H7 (cell line): ENCODE measurements at places on chromosomes 2 and 18. TPM values are rescaled to one million over a fixed set of nuclear protein-coding genes. Genes with fewer than 3 reads are reported as not detected.

TRIM43 gene
- not detected in 2 replicates for total RNA-seq

DNA sequence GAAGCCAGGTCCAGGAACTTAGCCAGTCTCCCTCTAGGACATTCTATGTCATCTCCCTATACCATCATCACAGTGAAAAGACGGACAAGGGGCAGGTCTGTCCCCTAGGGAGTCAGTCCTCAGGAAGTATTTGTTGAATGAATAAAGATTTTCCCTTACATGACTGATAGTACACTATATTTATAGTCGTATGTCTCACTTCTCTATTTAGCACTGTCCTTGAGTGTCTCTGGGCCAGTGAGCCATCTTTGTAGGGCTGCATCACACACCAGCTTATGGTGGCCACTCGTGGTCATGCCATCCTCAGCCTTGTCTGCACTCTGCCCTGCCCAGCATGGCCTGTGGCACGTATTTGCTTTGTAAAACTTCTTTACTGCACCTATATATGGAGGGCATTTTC, 25.8 kb downstream of the PTPN18 start:
- no peak for DNase-seq

- DNase-seq = no peak
Observed at GRCh38 chr2:207640160-207640559, 15.0 kb upstream of the METTL21A start.

DNA sequence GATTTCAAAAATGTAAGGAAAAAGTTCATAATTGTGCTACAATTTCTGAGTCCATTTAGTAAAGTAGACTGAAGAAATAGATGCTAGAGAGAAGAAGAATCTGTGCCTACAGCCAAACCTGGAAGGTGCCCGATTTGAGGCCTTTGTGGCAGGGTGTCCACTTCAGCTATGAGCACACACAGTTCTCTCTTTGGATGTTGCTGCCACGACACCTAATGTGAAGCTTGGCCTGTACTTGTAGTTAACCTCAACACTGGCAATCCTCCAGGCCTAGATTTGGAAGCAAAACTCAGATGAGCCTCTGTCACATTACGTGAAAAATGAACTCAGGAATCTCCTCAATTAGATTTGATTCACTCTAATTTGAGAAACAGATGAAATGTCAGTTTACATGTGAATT, 90.1 kb upstream of the LRP1B start:
- DNase-seq = no peak

LRP1B gene
- total RNA-seq = 0.17 and 0.26 TPM in 2 replicates

ACVR1C gene
- 0.14 and 1.0 TPM in 2 replicates for total RNA-seq

DNA sequence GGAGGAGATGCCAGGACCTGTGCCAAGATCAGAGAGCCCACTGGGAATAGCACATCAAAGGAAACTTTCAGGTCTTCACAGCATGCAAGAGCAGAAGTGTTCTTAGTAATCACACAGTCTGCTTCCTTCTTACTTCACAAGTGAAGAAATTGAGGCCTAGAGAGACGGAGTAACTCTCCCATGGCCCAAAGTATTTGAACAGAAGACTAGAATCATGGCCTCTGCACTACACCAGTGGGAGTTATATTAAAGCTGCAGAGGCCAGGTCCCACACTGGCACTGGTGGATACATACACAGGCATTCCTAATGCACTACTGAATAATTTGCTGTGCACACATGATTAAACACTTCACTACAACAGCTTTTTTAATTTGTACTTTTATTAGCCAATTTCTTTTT, 107.6 kb upstream of the RMP24 start:
- no peak for DNase-seq

MC4R gene
- 0.03 TPM in 1 of 2 replicates, not detected in the other for total RNA-seq

DNA sequence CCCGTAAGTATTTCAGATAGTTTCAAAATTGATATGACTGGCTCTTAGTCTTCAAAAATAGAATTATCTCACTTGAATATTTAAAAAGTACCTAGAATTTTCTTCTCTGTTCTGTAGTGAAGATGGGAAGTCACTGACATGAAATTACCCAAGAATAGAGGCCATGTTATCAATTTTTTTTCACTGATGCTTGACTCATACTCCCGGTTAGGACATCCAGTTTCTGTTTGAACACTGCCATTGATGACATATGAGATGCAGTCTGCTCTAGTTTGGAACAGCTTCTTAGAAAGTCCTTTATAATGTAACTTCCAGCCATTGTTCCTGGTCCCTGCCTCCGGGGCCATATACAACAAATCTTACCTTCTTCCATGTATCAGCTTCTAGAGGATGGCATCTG, 26.0 kb downstream of the MAP3K20 start:
- no peak for DNase-seq

DNA sequence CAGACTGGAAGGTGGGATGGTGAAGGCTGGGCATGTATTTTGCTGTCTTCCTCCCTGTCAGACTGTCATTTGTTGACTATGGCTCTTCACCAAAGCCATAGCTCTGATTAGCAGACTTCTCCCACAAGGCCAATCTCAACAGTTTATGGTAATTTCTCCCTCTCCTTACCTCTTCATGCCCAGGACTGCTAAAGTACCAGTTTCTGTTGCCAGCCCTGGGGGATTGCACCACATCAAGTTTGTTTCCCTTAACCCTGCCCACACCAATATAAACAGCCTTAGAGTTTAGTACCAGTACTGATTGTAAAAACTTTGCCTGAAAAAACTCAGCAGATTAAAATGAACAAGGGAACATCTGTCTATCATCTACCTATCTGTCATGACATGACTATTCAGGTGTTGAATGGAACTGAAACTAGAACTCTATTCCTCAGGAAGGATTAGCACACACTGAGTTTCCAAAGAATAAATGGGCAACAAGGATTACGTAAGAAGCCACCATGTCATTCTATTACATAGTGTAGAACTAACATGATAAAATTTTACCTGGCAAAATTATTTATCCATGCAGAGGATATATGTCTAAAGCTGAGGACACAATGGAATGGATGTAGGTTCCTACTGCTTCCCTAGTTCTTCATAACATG, 13.7 kb downstream of the FEZ2 start:
- no peak for DNase-seq

DNA sequence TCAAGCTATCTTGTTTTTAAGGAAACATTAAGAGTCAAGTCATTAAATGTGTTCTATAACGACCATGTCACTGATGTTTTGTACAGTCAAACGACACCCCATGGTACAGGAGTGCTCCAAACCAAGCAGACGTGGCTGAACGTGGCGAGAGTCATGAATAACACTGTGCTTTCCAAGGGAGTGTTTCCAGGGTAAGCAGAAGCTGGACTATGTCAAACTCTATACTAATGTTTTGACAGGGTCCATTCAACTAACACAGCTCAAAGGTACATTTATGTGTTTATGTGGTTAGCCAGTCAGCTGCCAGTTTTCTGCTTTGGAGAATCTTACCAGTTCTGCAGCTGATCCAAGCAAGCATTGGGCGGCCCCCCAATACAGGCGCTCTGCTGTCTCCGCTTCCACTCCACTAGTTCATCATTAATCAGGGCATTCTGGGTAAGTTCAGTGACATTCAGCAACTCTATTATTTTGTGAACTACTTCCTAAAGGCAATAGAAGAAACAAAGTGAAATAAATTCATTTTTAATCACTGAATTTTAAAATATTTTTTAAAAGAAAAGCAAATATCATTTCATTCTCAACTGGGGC, 16.4 kb downstream of the STAT1 start:
- no peak for DNase-seq

GRCh38 chr18:58541789-58542425, 87.0 kb downstream of the ALPK2 start:
- DNase-seq = no peak

DNA sequence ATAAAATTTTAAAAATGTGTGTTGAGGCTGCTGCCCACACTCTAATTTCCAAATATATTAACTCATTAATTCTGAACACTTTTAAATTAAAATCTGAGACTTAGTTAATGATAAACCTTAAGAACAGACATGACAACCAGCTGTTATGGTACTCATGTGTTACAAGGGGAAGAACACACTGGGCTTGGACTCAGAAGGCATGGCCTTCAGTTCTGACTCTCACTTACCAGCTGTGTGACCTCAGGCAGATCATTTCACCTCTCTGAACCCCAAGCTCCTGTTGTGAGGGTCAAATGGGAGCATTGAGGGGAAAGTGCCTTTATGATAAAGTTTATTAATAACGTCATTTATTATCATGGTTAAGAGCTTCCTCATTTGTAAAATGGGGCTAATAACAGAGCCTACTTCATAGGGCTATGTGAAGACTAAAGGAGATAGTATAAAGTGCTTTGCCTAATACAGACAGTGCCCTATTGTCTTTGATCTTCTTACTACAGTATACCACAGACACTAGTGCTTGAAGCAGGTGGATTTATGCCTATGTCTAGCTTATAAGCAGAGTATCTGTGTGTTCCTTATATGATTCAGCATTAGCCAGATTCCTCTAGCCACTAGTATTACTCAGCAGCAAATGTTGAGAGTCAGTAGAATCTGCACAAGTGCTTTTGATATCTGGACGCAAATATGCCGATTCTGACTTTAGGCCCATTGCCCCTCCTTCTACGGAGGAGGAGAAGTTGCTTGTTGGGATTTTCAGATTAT, 99.6 kb downstream of the SGPP2 start:
- no peak for DNase-seq

GRCh38 chr2:1591461-1591770, 152.9 kb downstream of the PXDN start:
- DNase-seq = no peak

DNA sequence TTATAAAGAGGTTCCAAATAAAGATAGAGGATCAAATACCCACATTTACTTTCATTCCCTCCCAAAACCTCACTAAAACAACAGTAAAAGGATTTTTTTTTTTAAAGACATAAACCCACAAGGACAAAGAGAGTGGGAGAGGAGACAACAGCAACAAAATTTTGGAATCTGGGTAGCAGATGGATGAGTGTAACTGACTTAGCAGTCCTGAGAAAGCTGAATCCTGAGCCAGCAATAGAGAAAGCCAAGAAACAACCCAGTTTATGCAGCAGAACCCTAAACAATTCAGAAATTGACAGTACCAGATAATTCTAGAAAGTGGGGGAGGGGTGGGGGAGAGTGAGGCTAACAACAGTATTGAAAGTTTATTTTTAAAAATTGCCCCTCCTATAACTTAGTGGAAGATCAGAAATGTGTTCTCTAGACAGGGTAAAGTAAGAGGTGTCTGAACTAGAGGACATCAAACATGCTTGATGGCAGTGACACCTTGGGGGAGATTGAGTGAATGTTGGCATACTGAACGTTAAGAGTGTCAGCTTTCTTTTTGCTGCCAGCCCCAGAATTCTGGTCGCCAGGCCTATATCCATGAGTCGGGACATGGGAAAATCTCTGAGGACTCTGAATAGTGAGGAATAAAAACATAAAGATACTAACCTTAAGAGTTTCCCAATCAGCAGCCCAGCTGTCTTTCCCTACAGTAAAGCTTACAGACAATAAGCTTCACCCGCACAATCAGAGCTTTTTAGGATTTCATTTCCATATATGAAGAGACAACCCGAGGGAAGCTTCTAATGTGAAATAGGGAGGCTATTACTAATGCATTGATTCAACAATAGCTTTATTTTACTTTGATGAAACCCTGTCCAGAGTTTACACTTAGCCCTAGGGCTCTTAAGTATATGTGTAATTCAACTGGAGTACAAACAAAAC, 128.0 kb upstream of the ALPP start:
- no peak for DNase-seq

- no peak for DNase-seq
Observed at GRCh38 chr2:107738266-107738665, 88.4 kb upstream of the RGPD4 start.

GRCh38 chr2:43045866-43046265, 180.5 kb downstream of the ZFP36L2 start:
- no peak for DNase-seq

GRCh38 chr2:96151595-96152303, 6.5 kb upstream of the DUSP2 start:
- DNase-seq = no peak

GRCh38 chr2:26875065-26875634, 27.2 kb downstream of the DPYSL5 start:
- no peak for DNase-seq

DNA sequence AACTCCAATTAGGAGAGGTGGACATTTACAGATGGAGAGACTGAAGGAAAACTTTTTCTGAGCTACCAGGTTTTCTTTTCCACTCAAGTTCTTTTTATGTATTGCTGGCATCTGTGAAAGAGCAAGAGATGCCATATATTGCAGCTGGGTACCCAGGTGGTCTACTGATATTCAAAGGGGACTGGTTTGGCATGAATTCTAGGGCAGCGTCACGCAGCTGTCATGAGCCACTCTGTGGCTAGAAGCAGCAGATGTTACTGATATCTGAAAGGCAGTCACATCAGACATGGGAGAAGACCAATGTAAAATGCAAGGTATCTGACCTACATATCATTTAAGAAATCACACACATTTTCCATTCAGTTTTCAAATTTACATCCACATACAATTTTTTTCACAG, 408.8 kb downstream of the GALNT13 start:
- no peak for DNase-seq

HTR2B gene
- not detected in 2 replicates for total RNA-seq

CREB1 gene
- 48.9 and 63.5 TPM in 2 replicates for total RNA-seq

GRCh38 chr18:11541179-11541578, 68.2 kb upstream of the SLC35G4 start:
- DNase-seq = no peak

GRCh38 chr2:167670588-167670987, 576.8 kb downstream of the STK39 start:
- no peak for DNase-seq

- DNase-seq = no peak
Observed at GRCh38 chr2:109260116-109260855, 131.3 kb downstream of the SH3RF3 start.

PRSS56 gene
- not detected in 2 replicates for total RNA-seq

BOK gene
- total RNA-seq = 59.5 and 61.6 TPM in 2 replicates

- DNase-seq = no peak
Observed at GRCh38 chr2:238136820-238137537, 1.5 kb upstream of the KLHL30 start.

CCL20 gene
- total RNA-seq = not detected in 2 replicates

DNA sequence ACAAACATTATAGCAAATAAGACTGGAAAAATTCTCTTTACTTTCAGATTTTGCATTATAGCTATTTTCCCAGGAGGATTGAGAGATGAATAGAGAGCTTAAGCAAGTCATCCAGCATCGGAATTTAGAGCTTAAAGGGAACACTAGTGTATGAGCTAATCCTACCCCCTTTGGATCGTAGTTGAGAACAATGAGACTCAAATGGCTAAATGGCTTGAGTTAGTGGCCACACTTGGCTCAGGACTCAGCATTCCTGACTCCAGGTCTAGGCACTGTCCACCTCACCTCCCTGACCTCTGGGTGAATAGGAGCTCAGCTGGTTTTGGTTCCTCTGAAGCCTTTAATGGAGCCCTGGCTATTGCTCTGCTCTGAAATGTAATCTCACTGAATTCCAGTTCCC, 97.5 kb upstream of the CXCR4 start:
- DNase-seq = no peak

SDC1 gene
- 27.2 and 38.5 TPM in 2 replicates for total RNA-seq

DNA sequence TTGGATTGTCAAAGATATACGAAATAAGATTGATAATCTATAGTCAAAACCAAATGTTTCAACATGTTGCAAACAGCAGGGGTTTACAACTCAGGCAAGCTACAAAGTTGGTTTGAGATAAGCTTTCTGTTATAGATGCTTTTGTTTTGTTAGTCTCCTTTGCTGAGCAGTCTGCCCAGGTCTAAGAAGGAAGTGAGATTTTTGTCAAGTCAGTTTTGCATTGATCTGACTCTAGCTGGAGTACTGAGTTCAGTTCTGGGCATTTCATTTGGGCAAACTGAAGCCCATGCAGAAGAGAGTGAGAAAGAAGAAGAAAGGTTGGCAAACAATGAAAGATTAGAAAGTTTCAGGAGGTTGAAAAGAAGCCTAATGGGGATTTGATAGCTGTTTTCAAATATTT, 983.0 kb upstream of the SLC39A10 start:
- DNase-seq = no peak
